CD4-positive, alpha-beta T cell treated with Interleukin-15 for 1 hour (primary cell): ENCODE measurements at places on chromosomes 3 and 15.

- DNase-seq, result no peak
Measured at GRCh38 chr3:115246461-115247020, 99.5 kb upstream of the ZBTB20 start.

- DNase-seq, result no peak
Measured at GRCh38 chr3:158842976-158843375, 41.1 kb downstream of the MFSD1 start.

DNA sequence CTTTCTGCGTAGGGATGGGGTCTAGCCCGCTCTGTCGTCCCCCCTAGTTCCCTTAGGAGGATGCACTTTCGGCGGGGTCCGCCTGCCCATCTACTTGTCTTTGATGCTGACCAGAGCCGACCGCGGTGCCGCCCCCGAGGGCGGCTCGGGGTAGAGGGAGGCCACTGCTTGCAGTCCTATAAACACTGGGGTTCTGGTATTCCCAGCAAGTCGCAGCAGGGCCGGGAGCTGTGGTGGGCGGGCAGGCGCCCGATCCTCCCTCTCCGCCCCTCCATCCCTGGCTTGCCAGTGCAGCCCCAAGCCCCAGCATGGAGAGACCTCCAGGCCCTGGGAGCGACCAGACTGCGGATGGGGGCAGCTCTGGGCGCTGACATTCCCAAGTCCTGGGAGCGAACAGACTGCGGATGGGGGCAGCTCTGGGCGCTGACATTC, 830 bp downstream of the SEMA4B start:
- no peak for DNase-seq

- DNase-seq, result no peak
Measured at GRCh38 chr3:59320080-59320479, 270.3 kb upstream of the CFAP20DC start.

GRCh38 chr3:63798949-63799348, 20.1 kb upstream of the C3orf49 start:
- DNase-seq, result no peak

DNA sequence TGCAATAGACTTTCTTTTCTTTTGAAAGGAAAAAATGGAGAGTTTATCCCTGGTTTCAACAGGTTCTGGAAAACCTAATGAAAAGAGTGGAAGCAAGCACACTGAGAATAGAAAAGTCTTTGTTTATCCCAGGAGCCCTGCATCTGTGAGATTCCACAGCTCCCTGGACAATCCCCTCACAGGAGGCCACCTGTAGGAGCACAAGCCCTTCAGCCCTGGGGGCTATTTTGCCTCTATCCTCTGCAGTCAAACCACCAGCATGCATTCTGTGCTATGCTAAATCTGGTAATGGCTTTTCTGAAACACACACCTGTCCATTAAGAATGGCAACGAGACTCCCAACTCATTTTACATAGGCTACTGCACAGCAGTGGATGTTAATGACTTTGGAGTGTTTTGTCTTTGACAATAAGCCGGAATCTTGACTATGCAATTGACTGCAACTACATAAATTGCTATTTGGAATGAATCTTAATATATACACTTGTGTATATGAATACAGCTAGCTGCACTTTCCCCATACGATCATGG, 369.4 kb downstream of the NR2F2 start:
- DNase-seq, result no peak

GRCh38 chr3:101133652-101134051, 140.4 kb upstream of the ABI3BP start:
- DNase-seq, result no peak

- DNase-seq, result no peak
Measured at GRCh38 chr3:105613120-105613519, 246.4 kb downstream of the ALCAM start.

- DNase-seq, result no peak
Measured at GRCh38 chr3:132154619-132155018, 119.8 kb upstream of the CPNE4 start.

DNA sequence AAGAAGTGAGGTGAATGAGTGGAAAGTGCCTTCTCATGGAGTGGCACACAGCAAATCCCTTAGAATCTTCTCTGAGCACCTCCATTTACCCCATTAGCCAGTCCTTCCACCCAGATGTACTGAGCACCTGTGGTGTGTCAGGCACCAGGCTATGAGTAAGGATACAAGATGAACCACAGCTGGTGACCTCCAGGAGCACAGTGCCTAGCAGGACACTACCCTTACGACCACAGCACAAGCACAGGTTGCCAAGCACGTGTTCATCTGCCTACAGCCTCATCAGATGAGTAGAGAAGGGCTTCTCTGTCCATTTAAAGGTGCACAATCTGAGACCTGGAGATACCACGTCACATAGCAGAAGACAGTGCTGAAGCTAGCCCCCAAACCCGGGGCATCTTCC, 6.2 kb downstream of the MYLK start:
- no peak for DNase-seq

GRCh38 chr3:171249245-171249644, 211.0 kb downstream of the TNIK start:
- no peak for DNase-seq
